Hepatocyte (in vitro differentiated cells): ENCODE measurements at places on chromosomes 5 and 9. TPM values are rescaled to one million over a fixed set of nuclear protein-coding genes. Genes with fewer than 3 reads are reported as not detected.

DNA sequence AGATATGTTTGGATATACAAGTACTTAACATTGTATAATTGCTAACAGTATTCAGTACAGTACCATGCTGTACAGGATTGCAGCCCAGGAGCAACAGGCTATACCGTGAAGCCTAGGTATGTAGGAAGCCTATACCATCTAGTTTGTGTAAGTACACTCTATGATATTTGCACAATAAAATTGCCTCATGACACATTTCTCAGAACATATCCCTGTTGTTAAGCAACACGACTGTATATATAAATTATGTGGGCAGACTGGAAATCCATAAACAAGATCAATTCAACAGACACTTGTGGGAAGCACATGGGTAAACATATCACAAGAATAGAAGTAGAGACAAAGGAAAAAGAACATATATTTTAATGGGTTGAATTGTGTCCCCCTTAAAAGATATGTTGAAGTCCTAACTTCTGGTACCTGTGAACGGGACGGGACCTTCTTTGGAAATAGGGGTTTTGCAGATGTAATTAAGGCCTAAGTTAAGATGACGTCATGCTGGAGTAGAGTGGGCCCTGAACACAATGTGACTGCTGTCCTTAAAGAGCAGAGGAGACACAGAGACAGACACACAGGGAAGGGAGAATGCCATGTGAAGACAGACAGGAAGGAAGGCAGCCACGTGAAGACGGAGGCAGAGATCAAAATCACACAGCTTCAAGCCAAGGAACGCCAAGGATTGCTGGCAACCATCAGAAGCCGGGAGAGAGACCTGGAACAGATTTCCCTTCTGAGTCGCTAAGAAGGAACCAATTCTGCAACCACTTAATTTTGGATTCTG lies 76.3 kb downstream of the SCAI start:
- no peak for DNase-seq

- DNase-seq, result no peak
Observed at GRCh38 chr9:18786196-18786595, 246.8 kb downstream of the SAXO1 start.

- no peak for DNase-seq
Observed at GRCh38 chr5:170545313-170545712, 41.5 kb downstream of the KCNIP1 start.

The FAM78A gene
- total RNA-seq, result 0.27 and 0.52 TPM in 2 replicates

DNA sequence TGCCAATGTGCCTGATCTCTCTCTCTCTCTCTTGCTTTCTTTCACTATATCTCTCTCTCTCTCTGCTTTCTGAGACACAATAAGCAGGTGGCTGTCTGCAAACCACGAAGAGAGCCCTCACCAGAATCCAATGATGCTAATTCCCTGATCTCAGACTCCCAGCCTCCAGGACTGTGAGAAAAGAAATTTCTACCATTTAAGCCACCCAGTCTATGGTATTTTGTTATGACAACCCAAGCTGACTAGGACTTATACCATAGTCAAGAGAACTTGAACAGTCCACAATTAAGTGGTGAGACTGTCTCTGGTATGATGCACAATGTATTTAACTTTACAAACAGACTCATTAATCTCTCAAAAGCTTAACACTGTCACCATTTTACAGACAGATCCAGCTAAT lies 67.0 kb downstream of the NFIB start:
- DNase-seq, result no peak

DNA sequence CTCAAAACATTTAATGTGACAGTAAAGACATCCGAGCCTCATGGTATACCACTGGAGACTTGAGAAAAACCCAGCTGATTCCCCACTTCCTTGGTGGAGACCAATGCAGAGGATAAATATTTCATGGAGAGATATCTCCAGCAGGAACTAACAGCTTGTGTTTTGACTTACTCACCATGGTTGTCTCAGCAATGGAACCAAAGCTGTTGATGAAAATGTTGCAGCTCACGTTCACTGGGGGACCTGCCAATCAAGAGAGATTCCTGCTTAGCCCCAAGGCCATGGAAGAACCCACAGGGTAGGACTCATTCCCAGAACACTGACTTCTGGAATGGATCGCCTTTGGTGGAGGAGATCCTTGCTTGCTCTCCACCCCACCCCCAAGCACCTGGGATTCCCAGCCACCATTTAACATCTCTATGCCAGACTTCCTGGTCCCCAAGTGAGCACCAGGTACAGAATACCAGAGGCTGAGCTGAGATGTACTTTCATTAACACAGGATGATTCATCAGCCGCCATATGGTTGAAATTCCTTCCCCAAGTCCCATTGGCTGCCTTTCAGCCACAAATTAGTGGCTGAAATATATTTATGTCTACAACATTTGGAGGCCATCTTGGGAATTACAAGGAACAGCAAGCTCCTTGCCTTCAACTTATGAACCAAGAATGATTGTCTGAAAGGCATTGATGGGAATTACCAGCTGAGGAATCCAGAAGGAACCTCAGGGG lies 37.9 kb downstream of the GLRA1 start:
- no peak for DNase-seq

DNA sequence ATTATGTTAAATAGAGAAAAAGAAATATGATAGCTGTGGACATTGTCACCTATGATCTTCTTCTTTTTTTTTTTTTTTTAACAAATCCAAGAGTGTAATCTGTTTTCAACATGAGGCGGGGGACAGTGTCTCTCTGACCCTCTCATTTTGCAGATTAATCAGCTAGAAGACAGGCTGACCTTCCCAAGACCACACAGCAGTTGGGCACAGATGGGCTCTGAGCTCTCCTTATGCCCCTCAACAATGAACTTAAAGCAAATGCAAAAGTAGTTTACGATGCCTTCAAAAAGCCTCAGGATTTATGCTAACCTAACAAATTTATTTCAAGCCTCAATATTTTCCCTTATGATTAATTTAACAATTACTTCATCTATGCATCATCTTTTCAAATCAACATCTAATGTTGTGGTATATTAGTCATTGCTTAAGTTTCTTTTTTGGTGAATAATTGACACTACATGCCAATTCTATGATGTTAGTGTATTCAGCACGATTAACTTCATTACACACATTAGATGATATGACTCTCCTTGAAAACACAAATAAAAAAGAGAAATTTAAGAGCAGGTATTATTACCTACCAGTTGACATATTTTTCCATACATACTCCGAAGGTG lies 7.4 kb downstream of the NFIL3 start:
- no peak for DNase-seq

GRCh38 chr5:178839319-178839704 lies 20.4 kb upstream of the ZNF354B start:
- DNase-seq, result peak; percentile 82

- peak; percentile 57 for DNase-seq
Observed at GRCh38 chr5:110625376-110625999, 101.0 kb downstream of the TMEM232 start.

The ACSL6 gene
- total RNA-seq, result 1.2 and 2.4 TPM in 2 replicates

- DNase-seq, result no peak
Observed at GRCh38 chr9:119302988-119303698, 66.1 kb downstream of the BRINP1 start.

DNA sequence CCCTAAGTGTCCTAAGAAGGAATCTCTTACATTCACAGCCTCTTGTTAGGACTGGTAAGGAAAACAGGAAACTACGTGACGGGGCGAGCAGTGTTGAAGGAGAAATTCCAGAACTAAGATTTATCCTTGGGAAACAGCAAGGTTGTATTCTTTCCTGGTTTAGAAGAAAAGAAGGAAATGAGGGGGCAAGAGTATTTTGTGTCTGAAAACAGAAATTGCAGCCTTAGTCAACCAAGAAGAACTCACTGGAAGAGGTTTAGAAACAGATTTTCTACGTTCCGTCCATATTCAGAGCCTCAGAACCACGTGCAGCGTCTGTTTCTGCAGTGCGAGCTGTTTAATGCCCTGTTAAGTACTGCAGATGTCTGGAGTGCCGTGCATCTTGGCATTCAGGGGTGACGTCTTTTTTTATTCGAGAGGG lies 75.2 kb downstream of the GOLPH3 start:
- DNase-seq, result no peak

- DNase-seq, result no peak
Observed at GRCh38 chr9:136695435-136695895, 8.2 kb upstream of the AGPAT2 start.

The PCDHGA5 gene
- 0.03 and 0.20 TPM in 2 replicates for total RNA-seq

- DNase-seq, result no peak
Observed at GRCh38 chr9:129868023-129868871, 33.0 kb downstream of the USP20 start.

DNA sequence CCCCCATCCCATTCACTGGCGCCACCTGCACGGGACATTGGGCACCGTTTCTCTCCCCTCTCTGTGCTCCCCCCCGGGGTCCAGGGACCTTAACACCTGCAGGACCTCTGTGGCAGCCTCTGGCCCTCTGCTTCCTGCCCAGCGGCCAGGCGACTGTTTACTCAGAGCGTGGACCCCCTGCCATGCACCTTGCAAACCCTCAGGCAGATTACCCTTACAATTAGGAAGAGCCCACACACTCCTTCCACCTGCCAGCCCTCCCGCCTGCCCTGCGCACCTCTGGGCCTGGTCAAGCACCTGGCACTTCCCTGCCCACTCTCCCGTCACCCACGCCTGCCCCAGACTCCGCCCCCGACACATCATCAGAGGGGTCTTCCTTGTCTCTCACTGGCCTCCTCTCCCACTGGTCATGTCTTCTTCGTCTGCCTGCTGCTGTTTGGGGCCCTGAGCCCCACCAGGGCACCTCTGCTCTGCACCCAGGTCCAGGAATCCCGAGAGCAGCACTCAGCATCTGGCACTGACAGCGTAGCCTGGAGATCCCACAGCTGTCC lies 281.3 kb upstream of the IRX4 start:
- no peak for DNase-seq

- DNase-seq, result no peak
Observed at GRCh38 chr9:86765746-86766430, 181.4 kb downstream of the GAS1 start.

DNA sequence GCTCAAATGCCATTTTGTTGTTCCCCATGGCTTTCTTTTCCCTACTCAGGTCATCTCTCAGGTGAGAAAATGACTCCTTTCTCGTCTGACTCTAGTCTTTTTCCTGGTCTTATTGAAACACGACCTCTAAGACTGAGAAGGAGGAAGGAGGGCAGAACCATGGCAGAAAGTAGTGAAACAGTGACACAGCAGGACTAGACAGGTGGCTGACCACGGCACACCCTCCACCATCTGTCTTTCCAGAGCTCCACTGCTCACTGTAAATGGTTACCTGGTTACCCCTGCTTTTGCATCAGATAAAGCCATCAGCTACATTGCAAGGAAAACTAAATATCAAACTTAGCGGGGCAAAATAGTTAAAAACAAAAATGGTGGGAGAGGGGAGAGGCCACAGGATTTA lies 30.9 kb downstream of the NR4A3 start:
- DNase-seq, result no peak

The MUSK gene
- total RNA-seq, result 0.47 and 1.2 TPM in 2 replicates

DNA sequence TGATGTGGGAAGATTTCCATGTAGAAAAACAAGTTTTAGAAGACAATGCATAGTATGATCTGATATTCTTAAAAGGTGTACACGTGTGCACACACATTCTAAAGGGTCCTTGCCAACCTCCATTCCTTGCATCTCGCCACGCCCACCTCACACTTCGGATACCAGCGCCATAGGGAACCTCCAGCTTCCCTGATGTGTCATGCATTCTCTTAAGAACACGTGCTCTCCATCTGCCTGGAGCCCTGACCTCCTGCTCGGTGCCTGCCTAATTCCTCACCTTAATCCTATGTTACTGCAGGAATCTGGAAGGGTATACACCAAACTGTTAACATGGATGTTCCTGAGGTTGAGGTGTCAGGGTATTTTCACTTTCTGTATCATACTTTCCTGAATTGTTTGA lies 63.1 kb downstream of the PTCD2 start:
- DNase-seq, result no peak

GRCh38 chr5:34978681-34979080 lies 49.3 kb downstream of the DNAJC21 start:
- no peak for DNase-seq

- peak; percentile 14 for DNase-seq
Observed at GRCh38 chr5:59660737-59661136, 232.8 kb downstream of the PDE4D start.

- DNase-seq, result peak; percentile 44
Observed at GRCh38 chr5:113123618-113124017, 147.0 kb downstream of the DCP2 start.

DNA sequence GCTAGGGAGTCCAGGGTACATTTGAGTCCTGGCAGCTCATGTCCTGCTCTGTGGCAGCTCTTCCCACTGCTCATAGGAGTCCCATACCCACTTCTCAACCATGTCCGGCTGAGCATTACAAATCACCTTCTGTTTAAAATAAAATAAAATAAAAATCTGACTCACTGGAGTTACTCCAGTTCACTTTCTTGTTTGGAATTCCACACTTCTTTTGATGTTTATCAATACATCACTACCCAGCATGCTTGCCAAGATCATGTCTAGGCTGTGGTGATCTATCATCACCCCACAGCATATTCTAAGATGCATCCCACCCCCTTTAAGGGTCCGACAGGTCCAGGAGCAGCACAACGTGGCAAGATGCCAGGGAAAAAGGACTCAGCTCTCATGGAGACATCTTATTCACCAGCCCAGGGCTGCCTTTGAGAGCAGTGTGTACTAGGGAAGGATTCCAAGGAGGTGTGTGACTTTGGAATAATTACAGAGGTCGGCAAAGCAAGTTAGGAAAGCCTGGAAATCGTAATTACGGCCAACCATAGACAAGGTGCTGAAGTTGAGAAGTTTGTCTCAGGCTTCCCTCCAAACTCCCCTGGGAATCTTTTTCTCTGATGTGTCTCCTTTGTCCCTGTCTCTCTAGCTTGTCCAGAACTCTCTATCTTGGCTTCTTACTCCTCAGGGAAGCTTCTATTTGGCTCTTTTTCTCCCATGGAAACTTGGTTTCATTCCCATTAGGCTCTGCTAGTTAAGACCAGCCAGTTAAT lies 111.4 kb upstream of the SLC1A3 start:
- DNase-seq, result peak; percentile 13

- peak; percentile 90 for DNase-seq
Observed at GRCh38 chr9:121743441-121744001, 92.1 kb downstream of the DAB2IP start.

The LCN10 gene
- not detected in 2 replicates for total RNA-seq

The LOX gene
- 98.2 and 120 TPM in 2 replicates for total RNA-seq

The PCDHAC1 gene
- 6.3 and 7.0 TPM in 2 replicates for total RNA-seq

The BARX1 gene
- total RNA-seq, result 0.20 and 0.50 TPM in 2 replicates

The CER1 gene
- total RNA-seq, result 0.53 TPM in 1 of 2 replicates, not detected in the other
